ENCODE measurements at places on chromosomes 2 and 18.

DNA sequence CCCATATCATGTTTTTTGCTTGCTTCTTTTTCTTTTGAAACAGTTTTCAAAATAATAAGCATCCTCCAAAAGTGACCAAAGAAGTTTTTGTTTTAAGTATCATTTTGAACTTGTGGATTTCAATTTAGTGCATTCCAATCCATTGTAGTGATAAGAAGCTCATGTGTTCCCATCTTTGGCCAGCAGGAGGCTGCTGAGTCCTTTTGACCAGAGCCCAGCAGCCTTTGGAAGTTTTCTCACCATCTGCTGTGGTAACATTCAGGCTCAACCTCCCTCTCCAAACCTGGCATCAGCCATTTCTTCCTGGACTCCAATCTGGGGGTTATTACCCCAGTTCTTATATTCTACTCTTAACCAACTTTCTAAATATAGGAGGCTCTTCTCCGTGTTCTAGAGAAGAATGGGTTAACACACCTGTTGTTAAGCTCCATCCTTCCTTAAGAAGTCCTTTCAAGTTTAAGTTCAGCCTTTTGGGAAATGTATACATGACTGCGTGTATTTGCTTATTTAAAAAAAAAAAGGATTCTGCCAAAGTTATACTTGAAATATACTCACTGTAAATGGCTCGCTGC is 39.0 kb upstream of the MAL start:
- peak; percentile 30 for DNase-seq

GRCh38 chr2:167187049-167187727 is 298.9 kb downstream of the XIRP2 start:
- DNase-seq = no peak

GRCh38 chr2:223044092-223044836 is 7.7 kb upstream of the KCNE4 start:
- DNase-seq = no peak

DNA sequence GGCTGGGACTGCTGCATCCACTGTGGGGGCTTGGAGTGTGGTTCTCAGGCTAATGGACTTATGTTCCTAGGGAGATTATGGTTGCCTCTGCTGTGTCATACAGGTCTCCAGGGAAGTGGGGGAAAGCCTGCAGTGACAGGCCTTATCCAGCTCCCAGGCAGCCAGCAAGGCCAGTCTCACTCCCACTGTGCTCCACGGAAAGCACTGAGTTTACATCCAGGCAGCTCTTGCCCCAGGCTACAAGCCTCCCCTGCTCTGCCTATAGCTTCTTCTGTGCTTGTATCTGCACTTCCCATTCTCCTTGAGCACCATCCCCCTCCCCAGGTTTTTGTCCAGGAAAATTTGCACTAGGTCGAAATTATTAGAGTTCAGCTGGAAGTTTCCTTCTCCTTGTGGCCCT is 231.9 kb downstream of the ZRANB3 start:
- DNase-seq = no peak

- DNase-seq = no peak
Measured at GRCh38 chr2:148969659-148970061, 68.8 kb upstream of the LYPD6B start.

- no peak for DNase-seq
Measured at GRCh38 chr2:205908212-205909183, 177.5 kb downstream of the INO80D start.

GRCh38 chr18:2306606-2307005 is 264.7 kb downstream of the METTL4 start:
- DNase-seq = no peak

DNA sequence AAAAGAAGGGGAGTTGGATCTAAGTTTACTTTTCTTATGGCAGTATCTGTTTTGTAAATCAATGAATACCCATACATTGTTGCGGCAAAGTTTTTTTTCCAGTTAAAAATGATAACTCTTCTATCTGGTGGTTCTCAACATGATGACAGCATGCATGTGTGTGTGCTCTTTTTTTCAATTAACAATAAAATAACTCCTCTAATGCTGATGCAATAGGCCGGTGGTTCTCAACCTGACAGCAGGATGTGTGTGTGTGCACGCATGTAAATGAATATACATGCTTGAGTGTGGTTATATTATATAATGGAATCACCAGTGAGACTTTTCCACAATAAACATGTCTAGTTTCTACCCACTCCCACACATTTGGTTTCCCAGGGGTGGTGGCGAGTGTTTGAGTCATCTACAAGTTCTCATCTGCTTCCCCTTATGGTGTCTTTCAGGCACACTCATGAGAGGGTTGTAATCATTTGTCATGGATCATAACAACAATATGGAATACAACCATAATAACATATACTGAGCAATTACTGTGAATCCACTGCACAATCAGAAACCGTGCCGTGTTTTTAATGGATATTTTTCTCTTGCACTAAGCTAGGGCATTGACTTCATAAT is 31.2 kb downstream of the PARD3B start:
- no peak for DNase-seq

GRCh38 chr2:61959381-61960293 is 54.2 kb downstream of the COMMD1 start:
- DNase-seq = no peak

DNA sequence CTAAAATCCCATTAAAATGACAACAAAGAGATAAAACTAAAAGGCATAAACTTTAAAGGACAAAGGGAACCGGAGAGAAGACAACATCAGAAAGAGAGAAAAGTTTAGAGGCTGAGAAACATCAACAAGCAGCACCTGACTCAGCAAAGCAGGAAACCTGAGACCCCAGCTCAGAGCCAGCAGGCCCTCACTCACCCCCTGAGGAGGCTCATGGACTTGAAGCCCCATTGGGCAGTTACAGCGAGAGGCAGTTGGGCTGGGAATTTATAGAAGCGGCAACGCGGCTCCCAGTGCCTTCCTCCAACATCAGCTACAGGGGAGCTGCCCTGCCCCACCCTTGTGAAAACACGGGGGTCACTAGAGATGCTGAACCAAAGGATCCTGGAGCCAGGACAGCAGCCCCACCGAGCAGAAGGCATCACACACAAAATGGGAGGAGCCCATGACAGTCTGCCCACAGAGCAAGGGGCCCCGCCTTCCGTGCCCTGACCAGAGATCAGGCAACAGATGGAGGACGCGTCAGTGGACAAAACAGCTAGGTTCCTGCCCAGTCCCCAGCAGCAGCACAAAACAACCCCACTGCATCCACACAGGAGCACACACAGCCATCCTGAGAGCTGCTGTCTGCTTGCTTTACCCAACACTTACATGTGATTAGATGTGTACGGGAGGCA is 52.7 kb downstream of the CMPK2 start:
- no peak for DNase-seq

DNA sequence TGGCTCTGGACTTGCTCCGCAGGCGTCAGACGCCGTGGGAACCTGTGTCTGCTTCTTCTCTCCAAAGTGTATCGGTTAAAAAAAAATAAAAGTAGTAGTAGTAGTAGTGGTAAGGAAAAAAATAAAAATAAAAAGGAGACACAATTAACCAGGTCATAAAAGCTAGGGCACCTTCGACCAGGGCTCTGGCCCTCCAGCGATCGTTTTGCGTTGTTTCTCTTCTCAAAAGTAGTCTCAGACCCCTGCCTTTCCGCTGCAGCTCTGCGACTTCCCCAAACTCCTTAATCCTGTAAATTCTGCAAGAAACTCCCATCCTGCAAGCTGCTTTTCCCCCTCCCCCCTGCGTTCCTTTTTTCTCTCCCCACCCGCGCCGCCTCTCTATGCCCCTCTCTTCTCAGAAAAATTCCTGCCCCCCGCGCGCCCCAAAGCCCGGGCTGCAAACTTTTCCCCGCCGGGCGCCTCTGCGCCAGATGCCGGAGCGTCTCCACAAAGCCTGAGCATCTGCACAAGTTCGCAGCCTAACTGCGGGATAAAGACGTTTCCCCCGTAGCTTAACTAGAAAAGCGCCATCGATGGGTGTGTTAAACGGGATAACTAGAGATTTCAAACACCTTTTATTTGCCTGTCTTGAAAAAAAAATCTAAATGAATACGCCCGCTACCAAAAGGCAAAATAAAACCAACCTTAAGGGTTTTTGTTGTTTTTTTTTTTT is 1.8 kb upstream of the SALL3 start:
- DNase-seq = no peak

- no peak for DNase-seq
Measured at GRCh38 chr2:240998706-240998994, 232 bp downstream of the SNED1 start.

DNA sequence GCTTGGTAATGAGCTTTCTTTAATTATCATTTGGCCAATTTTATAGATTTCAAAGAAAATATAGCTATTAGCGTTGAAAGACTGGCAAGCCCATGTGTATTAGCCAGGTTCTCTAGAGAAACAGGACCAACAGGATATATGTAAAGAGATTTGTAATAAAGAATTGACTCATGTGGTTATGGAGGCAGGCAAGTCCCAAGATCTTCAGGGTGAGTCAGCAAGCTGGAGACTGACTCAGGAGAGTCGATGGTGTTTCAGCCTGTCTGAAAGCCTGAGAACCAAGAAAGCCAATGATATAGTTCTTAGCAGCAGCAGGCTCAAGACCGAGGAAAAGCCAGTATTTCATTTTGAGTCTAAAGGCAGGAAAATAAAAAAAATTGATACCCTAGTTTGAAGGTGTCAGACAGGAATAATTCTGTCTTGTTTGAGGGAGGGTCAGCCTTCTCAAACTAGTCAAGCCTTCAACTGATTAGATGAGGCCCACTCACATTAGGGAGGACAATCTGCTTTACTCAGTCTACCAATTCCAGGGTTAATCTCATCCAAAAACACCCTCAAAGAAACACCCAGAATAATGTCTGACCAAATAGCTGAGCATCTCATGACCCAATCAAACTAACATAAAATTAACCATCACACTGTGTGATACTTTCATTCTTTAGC is 78.3 kb upstream of the CRIM1 start:
- no peak for DNase-seq

- DNase-seq = no peak
Measured at GRCh38 chr2:13018490-13018889, 301.8 kb downstream of the TRIB2 start.

DNA sequence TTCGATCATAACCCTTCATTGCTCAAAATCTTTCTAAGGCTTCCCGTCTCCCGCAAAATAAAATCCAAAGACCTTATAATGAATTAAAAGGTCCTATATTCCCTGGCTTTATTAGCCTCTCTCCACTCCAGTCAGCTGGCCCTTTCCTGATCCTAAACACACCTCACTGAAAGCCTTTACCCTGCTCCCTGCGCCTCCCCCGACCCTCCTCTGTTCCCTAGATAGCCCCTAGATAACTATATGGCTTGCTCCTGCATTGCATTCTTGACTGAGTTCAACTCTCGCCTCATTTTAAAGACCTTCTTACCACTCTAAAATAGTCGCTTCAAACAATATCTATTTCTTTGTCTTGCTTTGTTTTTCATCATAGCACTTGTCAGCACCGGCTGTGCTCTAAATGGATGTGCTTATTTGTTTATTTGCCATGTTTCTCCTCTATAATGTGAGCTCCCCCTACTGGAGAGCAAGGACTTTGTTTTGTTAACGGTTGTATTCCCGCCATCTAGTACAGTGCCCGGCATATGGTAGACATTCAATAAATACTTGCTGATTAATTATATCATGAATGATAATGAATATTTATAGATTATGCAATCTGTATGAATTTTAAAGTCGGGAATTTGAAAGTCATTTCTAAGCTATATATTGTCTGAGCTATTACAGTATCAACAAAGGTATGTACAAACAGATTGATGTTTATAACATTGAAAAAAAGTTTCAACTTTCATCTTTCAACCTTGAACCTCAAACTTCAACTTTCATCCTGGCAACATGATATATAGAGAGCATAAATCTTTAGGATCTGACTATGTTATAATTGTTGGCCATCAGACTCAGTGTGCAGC is 32.4 kb upstream of the VIT start:
- peak; percentile 42 for DNase-seq
